ENCODE measurements at places on chromosomes 12 and 14. TPM values are rescaled to one million over a fixed set of nuclear protein-coding genes. Genes with fewer than 3 reads are reported as not detected.

The ALG10 gene
- total RNA-seq: 19.8 TPM

The PDE3A gene
- 46.7 TPM for total RNA-seq

The SLCO1C1 gene
- total RNA-seq: 0.99 TPM

The MOK gene
- 27.4 TPM for total RNA-seq

The CLEC9A gene
- total RNA-seq: 0.93 TPM

The KRT78 gene
- not detected for total RNA-seq

The TMEM120B gene
- 14.3 TPM for total RNA-seq

The RAD9B gene
- total RNA-seq: 0.93 TPM

The TAS2R13 gene
- 5.3 TPM for total RNA-seq

The TC2N gene
- 22.1 TPM for total RNA-seq

The A2ML1 gene
- 0.93 TPM for total RNA-seq

The LMNTD1 gene
- total RNA-seq: not detected

The FGF23 gene
- total RNA-seq: 0.06 TPM

The OASL gene
- 0.70 TPM for total RNA-seq
